ENCODE measurements at places on chromosomes 6 and 20. TPM values are rescaled to one million over a fixed set of nuclear protein-coding genes. Genes with fewer than 3 reads are reported as not detected.
A peak's percentile ranks its signal among the peaks of the same experiment; 100 is the strongest.

DNA sequence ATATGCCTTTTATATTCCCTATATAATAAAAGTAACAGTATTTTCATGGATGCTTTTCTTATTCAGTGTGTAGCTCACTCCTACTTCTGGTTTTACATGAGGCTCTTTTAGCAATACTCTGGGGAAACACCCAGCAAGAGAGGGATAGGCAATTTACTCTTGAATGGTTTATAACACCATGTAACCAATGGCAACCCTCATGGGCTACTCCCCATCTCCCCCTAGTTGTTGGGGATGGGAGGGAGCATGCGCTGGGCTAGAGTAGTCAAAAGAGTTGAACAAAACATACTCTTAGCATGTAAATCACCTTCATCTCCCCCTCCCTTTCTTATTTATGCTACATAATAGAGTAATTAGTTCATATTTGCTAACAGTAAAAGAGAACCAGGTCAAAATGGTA lies 140.1 kb upstream of the LRFN2 start:
- DNase-seq: no peak
- no peaks in the 10 kb centered on the region for H3K27me3 ChIP-seq
- no peak overlapping the region for H3K4me3 ChIP-seq
- H3K36me3 ChIP-seq: no peaks in the 10 kb centered on the region
- H3K27ac ChIP-seq: no peak overlapping the region

The PCK1 gene
- 334 TPM for polyA plus RNA-seq

The MRAP2 gene
- polyA plus RNA-seq: 6.6 TPM

- H3K4me1 ChIP-seq: no peaks in the 10 kb centered on the region
- H3K27me3 ChIP-seq: no peaks in the 10 kb centered on the region
- no peaks in the 10 kb centered on the region for H3K36me3 ChIP-seq
- H3K4me3 ChIP-seq: no peak overlapping the region
- DNase-seq: no peak
- H3K27ac ChIP-seq: no peak overlapping the region
Measured at GRCh38 chr6:68778356-68779020, 143.4 kb downstream of the ADGRB3 start.

DNA sequence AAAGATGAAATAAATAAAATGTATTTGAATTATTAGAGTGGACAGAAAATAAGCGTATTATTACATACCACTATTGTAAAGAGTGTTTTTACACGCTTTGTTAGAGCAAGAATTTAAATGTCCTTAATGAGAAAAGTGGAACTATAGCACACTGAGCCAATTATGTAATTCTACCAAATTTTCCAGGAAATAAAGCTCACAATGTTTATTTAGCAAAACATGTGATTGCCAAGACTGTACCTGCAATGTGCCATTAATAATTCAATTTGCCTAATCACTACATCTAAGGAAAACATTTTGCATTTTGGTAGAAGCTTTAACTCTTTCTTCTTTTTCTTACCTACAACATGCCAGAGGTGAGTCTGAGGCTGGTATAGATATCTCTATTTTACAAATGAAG lies 58.7 kb upstream of the PHACTR1 start:
- no peaks in the 10 kb centered on the region for H3K4me1 ChIP-seq
- DNase-seq: no peak

DNA sequence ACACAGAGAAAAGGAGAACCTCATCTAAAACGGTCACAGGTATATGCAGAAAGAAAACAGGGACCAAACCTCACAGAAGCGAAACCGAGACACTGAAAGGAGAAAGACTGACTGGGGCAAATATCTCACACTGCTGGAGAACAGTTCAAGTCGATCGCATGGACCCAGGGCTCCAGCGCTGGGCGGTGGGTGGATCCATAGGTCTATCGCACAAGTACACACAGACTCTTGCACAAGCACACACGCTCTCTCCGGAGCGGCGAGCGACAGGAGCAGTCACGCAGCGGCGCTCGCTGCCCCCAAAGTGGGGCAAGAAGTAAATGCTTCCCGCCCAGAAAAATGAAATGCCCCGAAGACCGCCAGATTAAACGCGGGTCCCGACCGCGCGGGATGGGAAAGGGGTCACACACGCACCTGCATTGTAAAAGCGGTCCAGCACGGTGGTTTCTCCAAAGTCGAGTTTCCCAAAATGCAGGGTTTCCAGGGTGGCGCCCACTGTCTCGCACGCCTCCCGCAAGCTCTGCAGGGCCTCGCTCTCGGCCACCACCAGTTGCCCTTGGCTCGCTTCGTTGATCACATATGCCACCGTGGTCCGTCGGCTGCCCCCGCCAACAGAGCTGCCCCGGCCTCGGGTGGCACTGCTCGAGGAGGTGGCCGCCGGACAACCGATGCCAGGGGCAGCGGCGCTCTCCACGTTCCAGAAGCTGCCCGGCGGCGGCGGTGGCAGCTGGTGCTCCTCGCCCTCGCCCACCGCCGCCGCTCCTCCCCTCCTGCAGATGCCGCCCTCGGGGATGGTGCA lies 782 bp downstream of the MAP3K5 start:
- H3K4me3 ChIP-seq: peak overlapping the region; percentile 51
- H3K27me3 ChIP-seq: no peaks in the 10 kb centered on the region
